Caudate nucleus (tissue), 63 donors: ENCODE measurements at places on chromosomes 3 and 15.
A peak's percentile ranks its signal among the peaks of the same experiment; 100 is the strongest.

DNA sequence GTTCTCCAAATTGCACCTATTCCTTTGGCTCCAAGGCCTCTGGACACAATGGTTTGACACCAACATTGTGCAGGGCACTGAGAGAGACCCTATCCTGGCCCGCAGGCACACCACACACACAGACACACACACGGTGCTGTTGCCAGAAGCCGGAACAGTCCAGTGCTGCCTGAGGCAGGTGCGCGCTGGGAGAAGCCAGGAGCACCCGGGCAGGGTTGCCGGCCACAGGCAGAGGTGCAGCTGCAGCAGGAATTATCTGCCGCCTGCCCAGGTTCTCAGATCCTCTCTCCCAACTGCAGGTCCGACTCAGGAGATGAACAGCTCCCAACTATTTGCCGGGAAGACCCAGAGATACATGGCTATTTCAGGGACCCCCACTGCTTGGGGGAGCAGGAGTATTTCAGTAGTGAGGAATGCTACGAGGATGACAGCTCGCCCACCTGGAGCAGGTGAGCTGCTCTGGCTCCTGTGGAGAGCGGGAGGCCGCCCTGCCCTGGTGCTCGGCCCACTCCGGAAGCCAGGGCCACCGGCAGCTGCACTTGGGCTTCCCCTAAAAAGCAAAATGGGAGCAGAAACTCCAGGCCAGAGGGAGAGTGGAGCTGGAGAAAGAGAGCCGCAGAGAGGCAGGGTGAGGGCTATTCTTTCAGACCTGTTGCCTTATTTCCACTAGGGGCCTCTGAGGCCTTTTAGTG, 42.9 kb downstream of the CHDH start:
- DNase-seq, result no peak

DNA sequence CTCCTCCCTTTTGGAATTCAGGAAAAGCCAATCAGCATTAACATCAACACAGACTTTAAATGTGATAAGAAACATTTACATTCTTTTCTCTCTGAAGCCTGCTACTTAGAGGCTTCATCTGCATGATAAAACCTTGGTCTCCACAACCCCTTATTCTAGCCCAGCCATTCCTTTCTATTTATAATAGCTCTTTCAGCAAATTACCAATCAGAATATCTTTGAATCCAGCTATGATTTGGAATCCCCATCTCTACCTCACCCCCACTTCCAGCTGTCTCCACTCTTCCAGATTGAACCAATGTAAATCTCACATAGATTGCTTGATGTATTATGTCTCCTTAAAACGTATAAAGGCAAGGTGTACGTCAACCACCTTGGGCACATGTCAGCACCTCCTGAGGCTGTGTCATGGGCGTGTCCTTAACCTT, 139.7 kb downstream of the TUSC7 start:
- DNase-seq, result no peak

DNA sequence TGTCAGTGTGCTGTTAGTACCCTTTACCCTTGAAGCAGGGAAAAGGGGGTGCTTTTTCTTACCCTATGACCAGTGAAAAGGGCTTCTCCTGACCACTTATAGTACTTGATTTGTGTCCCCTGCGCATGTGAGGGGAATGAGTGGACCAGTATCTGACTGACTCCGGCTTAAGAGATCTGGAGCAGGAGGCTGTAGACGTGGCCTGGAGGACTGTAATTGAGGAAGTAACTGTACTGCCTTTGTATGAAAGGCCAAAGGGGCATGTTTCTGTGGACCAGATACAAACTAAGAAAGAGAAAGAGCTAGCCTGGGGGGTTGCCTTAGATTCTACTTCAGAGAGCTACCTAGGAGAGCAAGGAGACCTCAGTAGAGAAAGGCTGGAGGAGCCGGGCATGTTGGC, 89.9 kb upstream of the TBL1XR1 start:
- no peak for DNase-seq

DNA sequence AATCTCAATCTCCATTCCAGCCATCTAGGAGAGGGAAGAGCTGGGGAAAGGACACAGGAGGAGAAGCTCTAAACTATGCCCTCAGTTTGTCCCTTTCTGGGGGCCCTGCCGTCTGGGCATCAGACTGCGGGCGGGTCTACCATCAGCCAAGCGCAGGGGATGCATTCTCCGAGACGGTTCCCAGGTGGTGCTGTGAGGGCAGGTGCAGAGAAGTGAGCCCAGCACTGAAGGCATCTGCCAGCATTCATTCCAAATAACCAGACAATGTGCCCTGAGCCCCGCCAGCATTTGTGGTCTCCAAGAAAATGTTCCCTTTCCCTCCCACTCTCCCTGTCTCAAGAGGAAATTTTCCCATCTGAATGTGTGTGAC, 265.7 kb downstream of the XXYLT1 start:
- DNase-seq, result no peak

DNA sequence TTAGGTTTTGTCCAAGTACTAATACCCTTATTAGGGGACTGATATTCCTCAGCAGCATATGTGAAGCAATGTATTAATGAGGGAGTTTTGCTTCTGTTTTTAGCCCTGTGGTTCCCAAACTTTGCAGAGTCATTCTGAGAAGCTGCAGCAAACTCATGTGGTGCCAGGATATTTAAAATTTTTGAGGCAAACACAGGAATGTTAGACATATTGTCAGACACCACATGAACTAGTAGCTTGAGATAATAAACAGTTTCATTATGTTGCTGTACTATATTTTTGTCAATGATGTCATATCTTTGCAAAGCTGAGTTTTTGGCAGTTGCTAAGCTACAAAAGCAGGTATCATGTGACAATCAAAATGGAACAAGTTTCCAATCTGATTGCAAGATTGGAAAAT, 36.6 kb downstream of the ATP6V1A start:
- no peak for DNase-seq

GRCh38 chr3:18864933-18865731, 283.2 kb upstream of the KCNH8 start:
- no peak for DNase-seq

- DNase-seq, result no peak
Measured at GRCh38 chr3:106296062-106296461, 427.2 kb upstream of the CBLB start.

DNA sequence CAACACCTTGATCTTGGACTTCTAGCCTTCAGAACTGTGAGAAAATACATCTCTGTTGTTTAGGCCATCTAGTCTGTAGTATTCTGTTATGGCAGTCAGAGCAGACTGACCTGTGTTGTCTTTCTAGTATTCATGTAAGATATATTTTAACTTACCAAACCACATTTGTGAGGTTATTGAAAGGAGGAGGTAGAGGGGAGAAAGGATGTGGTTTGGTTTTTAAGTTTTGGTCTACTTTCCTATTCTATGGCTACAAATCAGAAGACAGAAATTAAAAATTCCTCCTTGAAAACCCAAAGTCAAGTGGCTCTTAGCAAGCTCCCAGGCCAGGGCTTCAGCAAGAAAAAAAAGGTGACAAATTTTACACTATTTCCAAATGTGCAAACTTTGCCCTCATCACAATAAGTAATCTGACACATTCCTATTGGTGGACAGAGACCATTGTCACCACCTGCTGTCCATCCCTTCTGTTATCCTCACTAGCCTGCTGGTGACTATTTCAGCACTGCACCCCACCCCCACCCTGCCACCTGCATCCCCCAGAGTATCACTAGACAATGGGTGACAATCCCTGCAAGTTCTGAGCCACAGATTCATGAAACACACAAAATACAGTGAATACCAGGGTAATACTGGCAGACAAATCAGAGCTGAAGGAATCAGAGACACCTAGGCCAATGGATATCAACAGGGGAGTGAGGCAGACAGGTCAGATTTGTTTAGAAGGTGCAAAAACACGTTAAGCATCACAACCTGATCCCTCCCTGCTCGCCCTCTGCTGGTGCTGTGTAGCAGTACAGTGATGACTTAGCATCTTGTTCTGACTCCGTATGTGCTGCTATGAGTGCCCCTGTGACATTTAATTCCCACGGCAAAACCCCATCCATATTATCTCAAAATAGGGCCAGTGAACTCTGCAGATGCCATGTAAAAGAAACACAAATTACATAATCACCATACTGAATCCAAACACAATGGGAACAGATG, 79.0 kb upstream of the DCLK3 start:
- no peak for DNase-seq

GRCh38 chr3:101878589-101878988, 29.3 kb downstream of the NFKBIZ start:
- no peak for DNase-seq

DNA sequence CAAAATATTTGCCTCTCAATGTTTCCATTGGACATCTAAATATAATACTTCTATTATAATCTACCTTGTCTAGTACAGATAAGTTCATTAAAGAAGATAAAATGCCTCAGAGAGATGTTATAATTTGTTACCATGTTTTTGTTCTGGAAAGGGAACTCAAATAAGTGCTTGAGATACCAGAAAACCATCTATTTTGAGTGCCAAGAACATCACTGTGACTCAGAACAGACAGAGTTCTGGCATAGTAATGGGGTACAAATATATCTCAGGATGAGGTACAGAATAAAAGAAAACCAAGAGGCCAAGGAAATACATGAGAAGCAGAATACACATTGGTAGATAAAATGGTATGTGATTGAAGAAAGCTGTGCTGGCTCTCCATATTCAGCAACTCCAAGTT, 58.9 kb downstream of the IMPG2 start:
- DNase-seq, result no peak

DNA sequence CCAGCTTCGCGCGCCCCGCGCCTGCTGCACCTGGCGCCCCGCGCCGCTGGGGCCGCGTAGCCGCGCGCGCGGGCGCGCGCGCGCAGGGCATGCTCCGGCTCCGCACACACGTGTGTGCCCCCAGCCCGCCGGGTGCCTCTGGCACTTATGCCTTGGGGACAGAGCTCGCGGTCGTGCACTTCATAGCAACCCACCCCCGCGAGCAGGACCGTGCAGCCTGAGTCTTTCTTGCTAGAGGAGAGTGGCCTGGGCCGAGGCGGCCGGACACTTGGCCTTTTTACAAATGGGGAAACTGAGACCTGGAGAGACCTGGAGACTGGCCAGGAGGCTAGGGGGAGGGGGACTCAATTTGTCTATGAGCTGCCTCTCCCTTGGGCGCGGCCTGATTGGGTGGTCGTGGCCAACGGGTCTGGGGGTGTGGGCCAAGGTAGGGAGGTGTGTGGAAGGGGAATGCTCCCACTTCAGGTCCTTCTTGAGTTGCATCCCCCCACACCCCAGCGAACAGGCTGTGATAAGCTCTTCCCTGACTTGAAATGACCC, 562 bp downstream of the NBEAL2 start:
- no peak for DNase-seq

- no peak for DNase-seq
Measured at GRCh38 chr15:66653852-66654251, 48.2 kb upstream of the SMAD6 start.

- DNase-seq, result peak; percentile 18
Measured at GRCh38 chr15:70974004-70974832, 81.6 kb downstream of the LRRC49 start.

- DNase-seq, result no peak
Measured at GRCh38 chr3:161310649-161311423, 60.5 kb downstream of the SPTSSB start.

DNA sequence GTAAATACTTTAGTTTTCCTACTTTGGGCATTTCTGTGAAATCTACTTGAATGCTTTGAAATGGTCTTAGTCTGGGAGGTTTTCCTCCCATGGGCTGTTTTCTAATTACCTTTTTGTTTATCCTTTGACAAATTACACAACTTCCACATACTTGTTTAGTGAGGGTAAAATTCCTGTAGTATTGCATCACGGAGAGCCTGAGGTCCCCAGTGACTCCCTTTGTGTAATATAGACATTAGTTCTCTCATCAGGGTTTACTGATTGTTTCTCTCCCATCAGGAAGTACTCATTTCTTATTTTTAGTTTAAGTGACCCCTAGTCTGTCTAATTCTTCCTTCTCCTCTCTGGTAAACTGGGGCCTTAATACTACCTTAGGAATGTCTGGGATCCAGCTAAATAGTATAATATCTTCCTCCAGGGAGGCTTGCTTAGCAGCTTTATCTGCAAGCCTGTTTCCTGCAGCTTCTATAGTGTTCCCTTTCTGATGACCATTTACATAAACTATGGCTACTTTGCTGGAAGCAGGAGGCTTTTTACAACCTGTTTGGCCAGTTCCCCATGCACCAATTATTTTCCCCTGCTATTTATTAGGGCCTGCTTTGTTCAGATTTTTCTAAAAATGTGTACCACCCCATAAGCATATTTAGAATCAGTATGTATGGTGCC, 87.2 kb upstream of the XCR1 start:
- DNase-seq, result no peak

- DNase-seq, result no peak
Measured at GRCh38 chr15:56798639-56799038, 65.3 kb upstream of the ZNF280D start.

DNA sequence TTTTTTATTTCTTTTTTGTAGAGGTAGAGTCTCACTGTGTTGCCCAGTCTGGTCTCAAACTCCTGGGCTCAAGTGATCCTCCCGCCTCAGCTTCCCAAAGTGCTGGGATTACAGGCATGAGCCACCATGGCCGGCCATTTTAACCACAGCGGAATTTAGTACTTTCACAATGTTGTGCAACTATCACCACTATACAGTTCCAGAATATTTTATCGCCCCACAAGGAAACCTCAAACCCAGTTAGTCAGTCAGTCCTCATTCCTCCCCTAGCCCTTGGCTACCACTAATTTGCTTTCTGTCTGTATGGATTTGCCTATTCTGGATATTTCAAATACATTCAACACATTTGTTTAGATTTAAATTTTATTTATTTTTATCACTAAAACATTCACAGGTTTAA, 15.5 kb upstream of the HOMER2 start:
- no peak for DNase-seq

DNA sequence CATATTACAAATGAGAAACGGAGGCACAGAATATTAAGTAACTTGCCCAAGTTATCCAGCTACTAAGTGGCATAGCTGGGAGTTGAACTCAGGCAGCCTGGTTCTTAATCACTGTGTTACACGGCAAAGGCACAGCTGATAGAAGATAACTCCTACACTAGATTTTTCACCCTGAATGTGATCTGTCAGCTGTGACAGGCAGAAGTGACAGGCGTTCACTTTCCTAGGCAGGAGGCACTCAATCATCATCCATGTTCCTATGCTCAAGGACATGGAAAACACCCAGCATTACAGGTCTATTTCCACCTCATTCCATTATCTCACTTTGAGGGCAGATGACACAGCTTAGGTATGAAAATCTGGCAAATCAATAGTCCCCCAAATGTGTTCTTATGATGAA, 35.6 kb downstream of the TBC1D2B start:
- DNase-seq, result no peak

DNA sequence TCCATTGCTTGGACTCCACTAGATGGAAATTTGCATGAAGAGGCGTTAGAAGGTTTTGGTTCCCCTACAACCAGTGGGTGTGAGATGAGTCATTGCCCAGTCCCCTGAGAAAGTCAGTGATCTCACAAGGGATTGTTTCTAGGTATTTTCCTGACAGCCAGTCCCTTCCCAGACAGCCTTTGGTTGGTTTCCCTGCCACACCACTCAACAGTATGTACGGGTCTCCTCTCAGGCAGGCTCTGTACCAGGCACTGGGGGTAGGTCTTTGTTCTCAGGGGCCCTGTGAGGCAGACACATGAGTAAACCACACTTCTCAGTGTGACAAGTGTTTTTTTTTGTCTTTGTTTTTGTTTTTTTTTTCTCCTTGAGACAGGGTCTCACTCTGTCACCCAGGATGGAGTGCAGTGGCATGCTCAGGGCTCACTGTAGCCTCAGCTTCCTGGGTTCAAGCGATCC, 4.0 kb downstream of the LAMP3 start:
- DNase-seq, result no peak
